ENCODE measurements at places on chromosomes 4 and X. TPM values are rescaled to one million over a fixed set of nuclear protein-coding genes. Genes with fewer than 3 reads are reported as not detected.

GRCh38 chr4:181674315-181674875 is 568.8 kb upstream of the TENM3 start:
- no peak overlapping the region for H3K27ac ChIP-seq
- H3K27me3 ChIP-seq = no peaks in the 10 kb centered on the region
- no peak for DNase-seq

DNA sequence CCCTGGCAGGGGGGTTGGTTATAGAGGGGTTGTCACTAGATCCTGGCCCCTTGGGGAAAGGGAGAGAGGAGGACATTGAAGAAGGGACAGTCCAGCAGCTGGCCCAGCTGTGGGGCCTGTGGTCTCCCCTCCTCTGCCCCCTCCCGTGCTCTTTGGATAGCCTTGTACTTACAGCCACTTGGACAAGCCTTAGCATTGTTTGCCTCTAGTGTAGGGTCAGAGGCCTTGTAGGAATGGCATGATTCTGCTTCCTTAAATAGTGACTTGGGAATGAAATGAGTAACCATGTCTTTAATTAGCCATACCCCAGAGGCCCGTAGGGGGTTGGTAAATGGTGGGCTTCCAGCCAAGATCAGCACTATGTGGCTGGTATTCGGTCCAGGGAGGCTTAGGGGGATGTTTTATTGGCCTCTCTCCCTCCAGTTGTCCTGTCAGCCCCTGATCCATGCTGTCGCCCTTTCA is 230.6 kb downstream of the PTTG2 start:
- H3K27ac ChIP-seq = no peak overlapping the region
- no peak overlapping the region for H3K4me3 ChIP-seq
- H3K27me3 ChIP-seq = no peaks in the 10 kb centered on the region
- no peaks in the 10 kb centered on the region for H3K4me1 ChIP-seq
- no peaks in the 10 kb centered on the region for H3K36me3 ChIP-seq
- DNase-seq = no peak

- no peaks in the 10 kb centered on the region for H3K4me1 ChIP-seq
- no peak overlapping the region for H3K4me3 ChIP-seq
- H3K27me3 ChIP-seq = peaks cover 7% of the 10 kb centered on the region
- H3K27ac ChIP-seq = no peak overlapping the region
- no peak for DNase-seq
- H3K36me3 ChIP-seq = no peaks in the 10 kb centered on the region
These were observed 274.8 kb upstream of the UGT8 start for GRCh38 chr4:114323841-114324240.

DNA sequence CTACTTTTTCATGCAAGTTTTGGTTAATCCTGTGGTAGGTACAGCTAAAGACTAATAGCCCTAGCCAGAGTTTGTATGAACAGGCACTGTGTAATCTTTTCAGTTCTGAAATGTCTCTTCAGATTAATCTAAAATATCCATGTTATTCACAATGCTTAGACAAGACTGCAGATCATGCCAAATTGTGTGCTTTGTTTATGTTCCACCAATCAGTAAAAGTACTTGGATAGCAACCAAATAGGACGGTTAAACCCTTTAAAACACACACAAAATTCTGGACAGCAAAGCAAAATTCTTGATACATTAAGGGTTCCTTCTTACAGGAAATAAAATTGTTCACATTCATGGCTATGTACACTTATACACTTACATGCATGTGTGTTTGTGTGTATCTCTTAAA is 139.1 kb downstream of the KLHL13 start:
- H3K27ac ChIP-seq = no peak overlapping the region
- no peaks in the 10 kb centered on the region for H3K27me3 ChIP-seq
- H3K4me1 ChIP-seq = no peaks in the 10 kb centered on the region
- DNase-seq = no peak
- H3K36me3 ChIP-seq = no peaks in the 10 kb centered on the region
- no peak overlapping the region for H3K4me3 ChIP-seq

DNA sequence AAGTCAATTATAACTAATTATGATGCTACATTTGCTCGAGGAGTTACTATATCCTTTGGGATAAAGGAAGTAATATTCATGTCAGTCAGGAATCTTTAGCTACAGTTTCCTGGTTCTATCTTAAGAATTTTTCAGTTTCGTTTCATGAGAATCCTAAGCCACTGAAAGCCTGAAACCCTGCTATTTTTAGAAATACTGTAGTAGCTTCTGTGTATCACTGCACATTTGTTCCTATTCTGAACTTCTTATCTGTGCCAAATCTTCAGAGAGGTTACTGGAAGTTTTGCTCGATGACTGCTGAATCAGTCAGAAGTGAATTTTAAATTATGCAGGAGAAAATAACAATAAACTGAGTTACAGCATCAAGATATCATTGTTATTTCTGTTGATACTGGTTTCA is 249.2 kb downstream of the TENM3 start:
- H3K27me3 ChIP-seq = peaks cover 1% of the 10 kb centered on the region
- H3K4me1 ChIP-seq = no peaks in the 10 kb centered on the region
- no peaks in the 10 kb centered on the region for H3K36me3 ChIP-seq
- H3K27ac ChIP-seq = no peak overlapping the region

GRCh38 chrX:121496966-121497365 is 449.6 kb downstream of the GLUD2 start:
- H3K36me3 ChIP-seq = no peaks in the 10 kb centered on the region
- H3K4me1 ChIP-seq = no peaks in the 10 kb centered on the region
- H3K27me3 ChIP-seq = no peaks in the 10 kb centered on the region
- H3K27ac ChIP-seq = no peak overlapping the region

- no peak for DNase-seq
- peaks cover 3% of the 10 kb centered on the region for H3K27me3 ChIP-seq
- H3K27ac ChIP-seq = no peak overlapping the region
- no peak overlapping the region for H3K4me3 ChIP-seq
- peaks cover 3% of the 10 kb centered on the region for H3K4me1 ChIP-seq
- no peaks in the 10 kb centered on the region for H3K36me3 ChIP-seq
These were observed 27.7 kb upstream of the METAP1 start for GRCh38 chr4:98967786-98968329.

GRCh38 chr4:126924237-126924636 is 708.5 kb upstream of the INTU start:
- H3K4me1 ChIP-seq = no peaks in the 10 kb centered on the region
- H3K36me3 ChIP-seq = no peaks in the 10 kb centered on the region
- H3K27me3 ChIP-seq = no peaks in the 10 kb centered on the region
- no peak overlapping the region for H3K4me3 ChIP-seq

DNA sequence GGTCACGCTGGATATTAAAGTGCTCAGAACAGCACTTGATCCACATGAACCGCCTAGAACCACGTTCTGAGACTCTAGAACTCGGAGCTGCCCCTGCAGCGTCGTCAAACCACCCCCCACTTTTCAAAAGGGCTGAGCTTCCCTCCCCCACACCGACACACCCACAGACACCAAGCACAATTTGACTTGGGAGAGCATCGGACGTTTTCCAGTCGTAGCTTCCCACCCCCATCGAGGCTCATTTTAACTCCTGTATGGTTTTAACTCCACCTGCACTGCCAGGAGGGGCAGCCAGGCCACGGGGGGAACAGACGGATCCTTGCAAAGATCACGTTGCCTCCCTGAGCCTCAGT is 26.3 kb downstream of the PPP2R2C start:
- peak; percentile 37 for DNase-seq
- H3K36me3 ChIP-seq = no peaks in the 10 kb centered on the region
- peaks cover 41% of the 10 kb centered on the region for H3K27me3 ChIP-seq
- no peaks in the 10 kb centered on the region for H3K4me1 ChIP-seq

- peaks cover 25% of the 10 kb centered on the region for H3K36me3 ChIP-seq
- H3K27me3 ChIP-seq = no peaks in the 10 kb centered on the region
- H3K4me3 ChIP-seq = no peak overlapping the region
These were observed 23.8 kb downstream of the CNOT6L start for GRCh38 chr4:77795326-77795725.

GRCh38 chrX:49644991-49645637 is 46.3 kb downstream of the GAGE1 start:
- no peaks in the 10 kb centered on the region for H3K36me3 ChIP-seq
- no peaks in the 10 kb centered on the region for H3K4me1 ChIP-seq
- H3K4me3 ChIP-seq = no peak overlapping the region
- H3K27ac ChIP-seq = no peak overlapping the region
- no peak for DNase-seq

- DNase-seq = no peak
- no peak overlapping the region for H3K4me3 ChIP-seq
- peaks cover 17% of the 10 kb centered on the region for H3K4me1 ChIP-seq
These were observed 13.9 kb upstream of the ENPP6 start for GRCh38 chr4:184231573-184231972.

DNA sequence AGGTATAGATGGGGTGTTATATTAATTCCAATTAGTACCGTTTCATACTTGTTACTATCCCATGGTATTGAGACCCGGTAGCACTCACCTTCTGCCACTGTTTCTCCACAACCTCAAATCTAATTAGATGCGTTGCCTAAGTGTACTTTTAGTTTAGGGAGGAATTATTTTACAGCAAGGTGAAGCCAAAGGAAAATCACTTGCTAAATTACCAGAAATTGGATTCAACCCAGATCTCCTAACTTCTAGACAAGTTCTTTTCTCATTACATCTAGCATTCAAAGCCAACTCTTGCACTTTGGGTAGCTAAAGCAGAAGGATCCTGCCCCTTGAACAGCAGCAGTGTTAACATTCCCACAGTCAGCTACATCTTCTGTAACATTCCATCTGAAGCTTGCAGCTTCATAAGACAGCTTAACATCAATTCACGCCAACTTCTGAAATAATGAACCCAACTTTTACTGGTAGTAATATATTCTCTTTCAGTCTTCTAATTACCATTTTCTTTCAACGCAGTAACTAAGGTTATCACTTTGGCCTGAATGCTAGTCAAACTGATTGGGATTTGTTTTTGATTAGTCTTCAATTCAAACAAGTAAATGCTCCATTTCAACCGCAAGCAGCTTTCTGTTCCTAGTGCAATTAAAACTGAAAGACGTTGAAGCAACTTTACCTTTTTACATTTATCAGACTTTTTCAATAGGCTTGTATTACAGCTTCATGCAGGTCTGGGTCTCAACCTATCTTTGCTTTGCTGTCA is 934 bp upstream of the SEC31A start:
- H3K27ac ChIP-seq = peak overlapping the region; percentile 99
- H3K36me3 ChIP-seq = peaks cover 28% of the 10 kb centered on the region

GRCh38 chr4:5079581-5079980 is 28.3 kb downstream of the STK32B start:
- no peak overlapping the region for H3K4me3 ChIP-seq
- no peaks in the 10 kb centered on the region for H3K36me3 ChIP-seq
- DNase-seq = no peak
- no peak overlapping the region for H3K27ac ChIP-seq
- peaks cover 6% of the 10 kb centered on the region for H3K27me3 ChIP-seq

- H3K4me1 ChIP-seq = peaks cover 21% of the 10 kb centered on the region
- H3K27me3 ChIP-seq = peaks cover 55% of the 10 kb centered on the region
- peaks cover 4% of the 10 kb centered on the region for H3K36me3 ChIP-seq
- no peak overlapping the region for H3K27ac ChIP-seq
These were observed 172 bp upstream of the HSPA4L start for GRCh38 chr4:127782025-127782274.

GRCh38 chrX:48665991-48666390 is 17.6 kb upstream of the WAS start:
- H3K27me3 ChIP-seq = no peaks in the 10 kb centered on the region
- no peaks in the 10 kb centered on the region for H3K36me3 ChIP-seq
- no peaks in the 10 kb centered on the region for H3K4me1 ChIP-seq
- no peak for DNase-seq

DNA sequence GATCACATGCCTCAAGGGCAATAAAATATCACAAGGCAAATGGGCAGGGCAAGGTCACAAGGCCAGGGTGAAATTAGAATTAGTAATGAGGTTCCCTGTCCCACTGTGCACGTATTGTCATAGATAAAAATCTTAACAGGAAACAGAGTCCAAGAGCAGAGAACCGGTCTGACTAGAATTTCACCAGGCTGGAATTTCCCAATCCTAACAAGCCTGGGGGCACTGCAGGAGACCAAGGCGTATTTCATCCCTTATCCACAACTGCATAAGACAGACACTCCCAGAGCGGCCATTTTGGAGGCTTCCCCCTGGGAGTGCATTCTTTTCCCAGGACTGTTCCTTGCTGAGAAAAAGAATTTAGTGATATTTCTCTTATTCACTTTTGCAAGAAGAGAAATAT is 25.9 kb upstream of the PRDM5 start:
- no peak overlapping the region for H3K4me3 ChIP-seq
- no peaks in the 10 kb centered on the region for H3K4me1 ChIP-seq
- H3K36me3 ChIP-seq = peaks cover 28% of the 10 kb centered on the region
- H3K27me3 ChIP-seq = no peaks in the 10 kb centered on the region

- no peaks in the 10 kb centered on the region for H3K27me3 ChIP-seq
- H3K36me3 ChIP-seq = peaks cover 2% of the 10 kb centered on the region
- peak overlapping the region; percentile 97 for H3K4me3 ChIP-seq
- no peak for DNase-seq
These were observed 1.5 kb downstream of the LAP3 start for GRCh38 chr4:17578482-17578891.

GRCh38 chr4:86688026-86688425 is 93.9 kb downstream of the PTPN13 start:
- no peak for DNase-seq
- no peak overlapping the region for H3K4me3 ChIP-seq
- no peaks in the 10 kb centered on the region for H3K4me1 ChIP-seq
- H3K36me3 ChIP-seq = no peaks in the 10 kb centered on the region
- no peak overlapping the region for H3K27ac ChIP-seq

- H3K4me1 ChIP-seq = peaks cover 2% of the 10 kb centered on the region
- peaks cover 16% of the 10 kb centered on the region for H3K27me3 ChIP-seq
- H3K36me3 ChIP-seq = no peaks in the 10 kb centered on the region
- H3K27ac ChIP-seq = no peak overlapping the region
These were observed 88.3 kb downstream of the NHSL2 start for GRCh38 chrX:71998836-71999509.

- no peak for DNase-seq
- H3K36me3 ChIP-seq = no peaks in the 10 kb centered on the region
- no peaks in the 10 kb centered on the region for H3K27me3 ChIP-seq
- no peak overlapping the region for H3K4me3 ChIP-seq
These were observed 42.2 kb upstream of the PUDP start for GRCh38 chrX:7190157-7190556.

DNA sequence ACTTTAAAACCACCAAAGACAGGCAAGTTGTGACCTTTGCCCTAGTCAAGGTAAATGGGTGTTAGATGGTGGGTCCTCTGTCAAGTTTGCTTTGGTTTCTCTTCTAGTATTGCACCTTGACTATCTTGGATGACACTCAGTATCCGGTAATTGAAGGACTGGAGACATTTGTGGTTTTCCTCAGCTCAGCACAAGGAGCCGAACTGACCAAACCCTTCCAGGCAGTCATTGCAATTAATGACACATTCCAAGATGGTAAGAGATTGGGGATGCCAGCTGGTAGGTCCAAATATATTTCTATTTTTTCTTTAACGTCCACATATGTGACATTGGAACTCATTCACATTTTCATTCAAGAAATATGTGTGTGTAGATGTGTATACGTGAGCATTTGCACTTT is 69.3 kb upstream of the ANXA3 start:
- H3K27me3 ChIP-seq = peaks cover 5% of the 10 kb centered on the region
- H3K27ac ChIP-seq = no peak overlapping the region
- H3K4me3 ChIP-seq = no peak overlapping the region

Gene COL4A6
- total RNA-seq = not detected

Gene CYTL1
- not detected for total RNA-seq

Gene PLP2
- total RNA-seq = 6.4 TPM

Gene HGFAC
- total RNA-seq = not detected

Gene JCHAIN
- total RNA-seq = 4.7 TPM

Gene RFC1
- 52.2 TPM for total RNA-seq

Gene IL1RAPL1
- not detected for total RNA-seq

Gene PFKFB1
- total RNA-seq = 0.44 TPM

Gene DRP2
- not detected for total RNA-seq

Gene UGT2B15
- not detected for total RNA-seq

Gene DCLK2
- total RNA-seq = not detected

Gene CT45A5
- total RNA-seq = not detected

Gene CSN1S1
- not detected for total RNA-seq

Gene NSG1
- total RNA-seq = 68.0 TPM

Data from naive thymus-derived CD8-positive, alpha-beta T cell (primary cell).